ENCODE measurements at places on chromosomes 5 and 9. TPM values are rescaled to one million over a fixed set of nuclear protein-coding genes. Genes with fewer than 3 reads are reported as not detected.

The NOP16 gene
- 132 TPM for total RNA-seq

The DENND1A gene
- 9.5 TPM for total RNA-seq

The NMUR2 gene
- total RNA-seq: 0.09 TPM

The CER1 gene
- total RNA-seq: not detected

The SPATA31D4 gene
- not detected for total RNA-seq

The PKD2L2 gene
- total RNA-seq: 0.07 TPM

The FOXD4L6 gene
- not detected for total RNA-seq

Data from A549 treated with Mapracorat at 1 μM for 4 hours (cell line).